Occipital lobe (tissue), 3 donors: ENCODE measurements at places on chromosomes 16 and 17. TPM values are rescaled to one million over a fixed set of nuclear protein-coding genes. Genes with fewer than 3 reads are reported as not detected.

The EPX gene
- not detected for total RNA-seq

The IKZF3 gene
- 0.16 TPM for total RNA-seq

The CLUH gene
- total RNA-seq, result 17.5 TPM

The KCNH6 gene
- total RNA-seq, result 0.16 TPM

The MYH2 gene
- 0.62 TPM for total RNA-seq

The MAP3K14 gene
- 1.2 TPM for total RNA-seq

The ADAMTS18 gene
- 0.31 TPM for total RNA-seq

The OSBPL7 gene
- 4.5 TPM for total RNA-seq

The GNG13 gene
- not detected for total RNA-seq

The RRAD gene
- total RNA-seq, result 0.94 TPM

The FOXO3B gene
- total RNA-seq, result 18.4 TPM

DNA sequence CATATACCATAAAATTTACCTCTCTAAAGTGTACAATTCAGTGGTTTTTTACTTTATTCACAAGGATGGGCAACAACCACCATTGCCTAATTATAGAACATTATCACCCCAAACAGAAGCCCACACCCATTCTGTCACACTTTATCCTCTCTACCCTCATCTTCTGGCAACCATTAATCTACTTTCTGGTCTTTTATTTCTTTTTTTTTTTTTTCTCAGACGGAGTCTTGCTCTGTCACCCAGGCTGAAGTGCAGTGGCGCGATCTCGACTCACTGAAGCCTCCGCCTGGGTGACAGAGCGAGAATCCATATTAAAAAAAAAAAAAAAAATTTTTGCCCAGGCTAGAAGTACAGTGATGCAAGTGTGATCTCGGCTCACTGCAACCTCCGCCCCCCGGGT, 90.7 kb upstream of the CLEC18B start:
- no peak for DNase-seq

DNA sequence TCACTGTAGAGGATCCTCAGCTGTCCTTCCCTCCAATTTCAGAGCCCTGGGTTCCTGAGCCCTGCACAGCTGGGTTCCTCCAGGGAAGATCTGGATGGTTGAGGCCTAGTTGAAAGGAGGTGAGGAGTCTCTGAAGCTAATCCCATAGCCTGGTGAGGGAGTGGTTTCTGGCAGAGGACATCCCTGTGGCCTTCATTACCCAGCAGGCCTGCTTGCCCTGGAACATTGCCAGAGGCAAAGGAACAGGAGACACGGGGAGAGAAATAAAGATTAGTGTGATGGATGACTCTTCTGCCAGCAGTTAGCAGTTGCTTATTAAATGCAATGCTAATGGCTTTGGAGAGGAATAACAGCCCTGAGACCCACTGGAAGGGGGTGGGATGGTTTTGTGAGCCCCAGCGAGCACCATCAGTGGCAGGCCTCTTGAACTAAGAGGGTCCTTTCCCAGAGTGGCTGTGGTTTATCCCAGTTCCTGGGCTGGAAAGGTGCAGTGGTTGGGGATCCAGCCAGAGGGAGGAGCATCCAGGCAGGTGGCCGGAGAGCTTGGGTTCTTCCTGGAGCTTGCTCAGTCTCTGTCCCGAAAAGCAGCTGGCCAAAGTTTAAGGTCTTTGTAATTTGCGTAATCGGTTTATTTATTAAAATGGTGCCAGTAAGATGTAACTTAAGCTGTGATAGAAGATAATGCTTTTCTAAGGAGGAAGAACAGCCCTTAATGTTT, 209.7 kb downstream of the CCDC182 start:
- no peak for DNase-seq

DNA sequence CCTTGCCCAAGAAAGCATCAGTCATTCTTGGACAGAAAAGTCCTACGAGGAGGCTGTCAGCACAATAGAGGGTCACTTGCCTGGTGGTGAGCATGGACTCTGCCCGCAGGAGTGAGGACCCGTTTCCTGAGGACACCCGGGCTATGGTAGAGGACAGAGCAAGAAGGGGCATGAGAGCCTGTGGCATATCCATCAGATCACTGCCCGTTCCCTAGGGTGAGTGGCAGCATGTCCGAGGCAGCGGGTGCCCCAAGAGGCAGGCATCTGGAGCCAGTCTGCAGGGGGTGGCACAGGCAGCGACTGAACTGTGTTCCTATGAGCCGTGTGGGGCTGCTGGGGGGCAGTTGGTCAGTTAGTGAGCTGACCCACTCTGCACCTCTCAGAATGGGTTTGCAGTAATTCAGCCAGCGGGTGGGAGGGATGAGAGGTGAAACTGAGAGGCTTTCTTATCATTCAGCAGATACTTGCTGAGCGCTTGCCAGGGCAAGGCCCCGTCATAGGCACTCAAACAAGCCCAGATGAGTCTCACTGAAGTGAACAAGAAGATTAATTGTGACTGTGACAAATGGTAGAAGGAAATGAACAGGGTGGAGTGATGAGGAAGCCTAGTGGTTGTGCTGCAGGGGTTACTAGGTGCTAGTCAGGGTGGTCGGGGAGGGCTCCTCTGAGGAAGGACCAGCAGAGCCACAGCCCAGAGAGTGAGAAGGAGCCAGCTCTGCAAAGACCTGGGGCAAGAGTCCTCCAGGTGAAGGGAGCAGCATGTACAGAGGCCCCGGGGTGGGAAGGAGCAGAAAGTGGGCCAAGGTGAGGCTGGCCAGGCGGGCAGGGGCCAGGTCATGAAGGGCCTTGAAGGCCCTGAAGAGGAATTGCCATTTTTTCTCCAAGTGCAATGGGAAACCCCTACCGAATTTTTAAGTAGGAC, 87.9 kb downstream of the CLEC16A start:
- no peak for DNase-seq

- DNase-seq, result no peak
Measured at GRCh38 chr16:64144617-64145016, 977.2 kb downstream of the CDH11 start.

GRCh38 chr16:17306745-17307144, 164.0 kb downstream of the XYLT1 start:
- DNase-seq, result no peak

GRCh38 chr16:21214086-21214485, 2.7 kb upstream of the ZP2 start:
- DNase-seq, result no peak

DNA sequence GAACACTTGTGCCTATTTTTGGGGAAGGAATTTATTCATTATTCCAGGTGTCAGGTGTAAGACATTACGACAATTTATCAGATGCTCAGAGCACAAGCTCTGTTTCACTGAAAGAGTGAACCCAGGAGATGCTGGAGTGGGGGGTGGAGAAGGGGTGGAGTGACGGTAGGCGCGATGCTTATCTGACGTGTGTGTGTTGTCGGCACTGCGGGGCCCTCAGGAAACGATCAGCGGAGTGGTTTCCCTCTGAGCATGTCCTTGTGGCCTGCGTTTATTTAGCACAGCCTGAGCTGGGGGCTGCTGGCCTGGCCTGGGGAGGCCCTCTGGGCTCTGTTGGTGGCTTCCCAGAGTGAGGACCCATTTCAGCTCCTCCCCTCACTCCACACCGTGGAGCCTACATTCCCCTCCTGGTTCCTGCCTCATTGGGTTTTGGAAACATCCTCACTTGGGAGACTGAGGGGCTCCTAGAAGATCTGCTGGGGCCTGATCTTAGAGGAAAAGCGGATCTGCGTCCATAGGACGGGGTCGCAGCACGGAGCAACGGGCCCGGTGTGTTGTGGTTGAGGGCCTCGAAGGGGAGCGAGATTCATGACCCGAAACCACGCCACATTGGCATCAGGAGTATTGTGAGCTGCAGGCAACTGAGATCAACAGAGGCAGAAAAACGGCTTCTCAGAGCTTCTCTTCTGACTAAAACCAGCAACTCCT, 19.0 kb upstream of the GNG13 start:
- DNase-seq, result no peak

DNA sequence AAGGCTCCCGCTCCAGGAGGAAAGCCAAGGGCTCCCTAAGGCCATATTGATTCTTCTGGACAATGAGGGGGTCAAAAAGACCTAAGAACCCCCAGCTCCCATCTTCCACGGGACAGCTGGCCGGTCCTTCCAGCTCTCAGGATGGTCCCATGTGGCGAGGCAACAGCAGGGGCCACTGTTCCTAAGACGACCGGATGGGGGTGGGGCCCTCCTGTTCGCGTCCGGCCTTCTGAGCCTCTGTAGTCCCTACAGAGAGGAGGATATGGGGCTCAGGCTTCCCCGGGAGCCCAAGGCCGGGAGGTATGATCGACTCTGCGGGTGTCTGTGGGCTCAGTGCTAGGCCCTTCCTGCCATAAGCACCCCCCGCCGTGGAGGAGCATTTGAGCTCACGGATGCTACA, 6.0 kb upstream of the DCXR start:
- no peak for DNase-seq

DNA sequence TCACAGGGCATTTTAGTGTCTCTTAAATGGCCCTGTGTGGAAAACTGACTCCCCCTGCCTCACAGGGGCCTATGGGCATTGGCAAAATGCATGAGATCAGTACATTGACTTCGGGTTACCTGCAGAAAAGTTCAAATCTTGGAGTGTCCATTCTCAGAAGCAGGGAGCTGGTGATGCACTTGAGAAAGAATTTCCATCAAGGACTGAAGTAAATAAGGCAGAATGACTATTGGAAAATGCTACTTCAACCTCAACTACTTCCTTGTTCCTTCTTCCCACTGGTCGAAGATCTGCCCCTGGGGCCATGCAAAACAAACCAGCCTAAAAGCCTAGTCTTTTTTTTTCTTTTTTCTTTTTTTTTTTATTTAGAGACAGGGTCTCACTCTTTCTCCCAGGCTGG, 13.8 kb upstream of the GSDMA start:
- no peak for DNase-seq

GRCh38 chr17:75691371-75691791, 24.2 kb downstream of the SAP30BP start:
- no peak for DNase-seq

- no peak for DNase-seq
Measured at GRCh38 chr16:85816159-85816558, 16.7 kb downstream of the COX4I1 start.

GRCh38 chr16:85820604-85821372, 21.3 kb downstream of the COX4I1 start:
- DNase-seq, result no peak

DNA sequence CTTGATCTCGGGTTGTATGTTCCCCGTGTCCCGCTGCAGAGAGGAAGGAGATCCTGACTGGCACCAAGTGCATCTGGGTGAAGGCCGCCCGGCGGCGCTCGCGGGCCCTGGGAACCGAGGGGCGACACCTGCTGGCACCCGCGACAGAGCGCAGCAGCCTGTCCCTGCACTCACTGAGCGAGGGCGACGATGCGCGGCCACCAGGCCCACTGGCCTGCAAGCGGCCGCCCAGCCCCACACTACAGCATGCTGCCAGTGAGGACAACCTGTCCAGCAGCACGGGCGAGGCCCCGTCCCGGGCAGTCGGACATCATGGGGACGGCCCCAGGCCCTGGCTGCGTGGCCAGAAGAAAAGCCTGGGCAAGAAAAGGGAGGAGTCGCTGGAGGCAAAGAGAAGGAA, 7.5 kb downstream of the BTBD17 start:
- DNase-seq, result no peak

DNA sequence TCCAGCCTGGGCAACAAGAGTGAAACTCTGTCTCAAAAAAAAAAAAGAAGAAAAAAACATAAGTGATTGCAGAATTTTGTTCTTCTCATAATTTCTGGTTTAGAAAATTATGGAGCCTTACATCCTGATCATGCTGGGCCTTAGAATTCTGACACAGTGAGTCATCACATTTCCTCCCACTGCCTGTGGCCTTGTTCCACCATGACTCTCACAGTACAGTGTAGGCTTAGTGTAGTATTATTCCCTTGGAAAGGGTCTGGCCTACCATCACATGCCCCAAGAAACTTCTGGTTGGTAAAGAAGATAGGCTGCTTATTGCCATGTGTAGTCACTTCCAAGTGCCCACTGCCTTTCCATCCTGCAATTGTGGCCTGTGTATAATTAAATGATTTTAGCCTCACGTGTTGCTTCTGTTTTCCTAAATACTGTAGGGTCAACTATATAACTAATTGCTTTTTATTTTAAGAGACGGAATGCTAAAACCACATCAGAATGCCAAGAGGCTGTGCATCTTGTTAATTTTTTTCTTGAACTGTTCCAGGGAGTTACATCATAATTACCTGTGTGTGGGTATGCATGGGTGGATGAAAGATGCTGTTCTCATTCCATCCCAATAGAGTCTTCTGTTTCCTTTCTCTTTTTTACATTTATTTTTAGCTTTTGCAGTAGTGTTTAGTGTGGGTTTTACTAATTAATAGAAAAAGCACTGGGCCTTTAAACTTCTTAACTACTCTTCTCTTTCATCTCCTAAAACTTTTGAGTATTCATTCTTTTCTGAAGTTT, 25.9 kb downstream of the OGFOD1 start:
- no peak for DNase-seq

- no peak for DNase-seq
Measured at GRCh38 chr17:37488009-37488604, 1.6 kb upstream of the DUSP14 start.

DNA sequence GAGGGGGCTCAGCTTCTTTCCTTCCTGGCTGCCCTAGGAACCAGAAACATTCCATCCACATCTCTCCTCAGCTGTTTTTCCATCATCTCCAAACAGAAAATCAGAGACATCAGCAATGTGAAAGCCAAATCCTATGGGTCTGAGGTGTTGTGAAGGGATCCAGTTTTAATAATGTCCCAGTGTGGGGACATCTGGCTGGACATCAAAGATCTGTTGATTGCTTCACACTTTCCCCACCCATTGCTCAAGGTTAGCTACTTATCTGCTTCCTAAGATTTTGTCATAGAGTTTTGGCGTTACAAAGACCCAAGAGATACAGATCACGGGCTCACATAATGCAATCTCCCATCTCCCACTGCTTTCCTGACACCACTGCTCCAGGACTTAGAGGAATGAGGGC, 47.8 kb upstream of the AXIN2 start:
- no peak for DNase-seq

- DNase-seq, result no peak
Measured at GRCh38 chr17:30519166-30519565, 42.0 kb downstream of the GOSR1 start.

GRCh38 chr17:31549121-31549524, 157.6 kb downstream of the RAB11FIP4 start:
- no peak for DNase-seq

DNA sequence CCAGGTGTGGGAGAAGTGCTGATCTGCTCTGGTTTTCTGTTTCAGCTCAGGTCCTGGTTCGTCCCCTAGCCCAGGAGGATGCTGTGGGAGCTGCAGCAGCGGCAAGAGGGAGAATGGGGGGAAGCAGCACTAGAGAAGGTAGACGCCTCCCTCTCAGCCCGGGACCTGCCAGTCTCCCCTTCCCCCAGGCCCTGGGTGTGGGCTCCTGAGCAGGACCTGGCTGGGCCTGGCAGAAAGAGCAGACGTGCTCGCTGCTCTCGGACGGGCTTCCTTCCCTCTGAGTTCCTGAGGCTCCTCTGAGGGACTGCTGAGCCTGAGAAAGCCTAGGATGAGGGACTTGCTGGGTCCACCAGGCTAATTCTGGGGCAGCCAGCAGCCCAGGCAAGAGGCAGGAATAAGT, 3.1 kb downstream of the PRCD start:
- no peak for DNase-seq

- no peak for DNase-seq
Measured at GRCh38 chr16:21566891-21567414, 32.4 kb upstream of the METTL9 start.

DNA sequence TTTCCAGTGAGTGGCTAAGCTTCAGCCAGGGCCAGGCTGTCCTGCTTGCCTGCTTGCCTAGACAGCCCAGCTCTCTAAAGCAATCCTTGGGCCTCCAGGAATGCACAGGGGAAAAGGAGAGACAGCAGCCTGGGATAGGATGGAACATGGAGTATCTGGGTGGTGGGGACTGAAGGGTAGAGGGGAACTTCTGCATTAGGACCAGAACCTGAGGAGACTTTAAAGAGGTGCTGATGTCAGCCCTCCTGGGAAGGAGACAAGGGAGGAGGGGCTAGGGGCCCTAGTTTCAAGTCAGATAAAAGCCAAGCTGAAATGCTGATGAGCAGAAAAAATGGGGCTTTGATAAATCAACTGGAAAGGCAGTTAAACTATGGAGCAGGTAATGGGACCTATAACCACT, 1.8 kb downstream of the HOXB7 start:
- DNase-seq, result no peak
